Progenitor cell of endocrine pancreas (in vitro differentiated cells): ENCODE measurements at places on chromosomes 16 and 17. TPM values are rescaled to one million over a fixed set of nuclear protein-coding genes. Genes with fewer than 3 reads are reported as not detected.

The CIBAR2 gene
- 0.43 and 0.80 TPM in 2 replicates for total RNA-seq

DNA sequence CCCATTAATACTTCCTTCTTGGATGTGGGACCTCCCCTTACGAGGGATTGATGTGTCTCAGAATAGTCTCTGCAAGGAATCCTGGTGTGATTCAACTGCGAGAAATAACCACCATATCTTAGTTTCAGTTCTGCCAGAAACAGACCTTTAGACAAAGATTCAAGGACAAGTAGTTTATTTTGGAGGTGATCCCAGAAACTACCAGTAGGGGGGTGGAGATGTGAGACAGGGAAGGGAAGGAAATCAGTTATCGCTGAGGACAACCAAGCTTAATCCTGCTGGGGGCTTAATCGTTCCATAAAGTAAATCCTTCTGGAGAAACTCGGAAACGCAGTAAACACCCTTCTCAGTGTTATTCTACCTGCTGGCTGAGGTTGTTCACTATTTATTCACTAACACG is 5.0 kb upstream of the SDR42E1 start:
- DNase-seq, result no peak

- DNase-seq, result no peak
Measured at GRCh38 chr17:3502466-3502865, 26.7 kb downstream of the ASPA start.

- DNase-seq, result no peak
Measured at GRCh38 chr16:66596986-66597848, 7.3 kb upstream of the CMTM3 start.

DNA sequence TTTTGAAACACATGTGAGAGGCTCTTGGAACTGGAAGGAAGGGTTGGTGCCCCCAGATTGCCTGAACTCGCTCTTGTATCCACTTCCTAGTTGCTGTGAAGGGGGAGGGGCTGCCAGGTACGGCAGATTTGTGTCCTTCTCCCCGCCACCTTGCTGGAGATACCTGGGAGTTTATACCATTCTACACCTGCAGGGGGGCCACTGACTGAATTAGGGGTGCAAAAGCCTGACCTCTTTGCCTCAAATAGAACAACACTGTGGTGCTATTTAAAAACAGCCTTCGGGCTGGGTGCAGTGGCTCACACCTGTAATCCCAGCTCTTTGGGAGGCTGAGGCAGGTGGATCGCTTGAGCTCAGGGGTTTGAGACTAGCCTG is 35.1 kb upstream of the IL34 start:
- DNase-seq, result no peak

- no peak for DNase-seq
Measured at GRCh38 chr17:74740173-74740572, 3.1 kb downstream of the RAB37 start.

DNA sequence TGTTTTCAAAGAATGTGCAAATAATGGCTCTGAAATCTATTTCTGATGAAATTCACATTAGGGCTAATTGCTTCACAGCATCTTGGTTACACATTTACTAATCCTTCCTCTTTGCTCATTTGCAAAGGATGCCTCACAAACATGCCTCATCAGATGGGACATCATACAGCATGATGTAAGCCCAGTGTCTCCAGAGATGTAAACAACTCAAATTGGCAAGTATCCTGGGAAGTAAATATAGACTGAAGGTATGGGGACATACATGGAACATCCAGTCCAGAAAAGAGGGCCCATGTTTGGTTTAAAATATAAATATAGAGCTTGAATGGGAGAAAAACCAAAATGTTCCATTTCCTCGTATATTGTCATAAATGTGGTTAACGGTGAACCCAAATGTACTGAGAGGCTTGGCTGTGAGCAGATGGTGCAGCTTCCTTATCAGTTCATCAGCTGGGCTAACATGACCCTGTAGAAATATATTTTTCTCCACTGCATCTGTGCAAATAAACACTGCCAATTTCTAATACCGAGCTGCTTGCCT is 142.9 kb upstream of the NUDT7 start:
- no peak for DNase-seq

GRCh38 chr16:69413045-69413664 is 11.3 kb upstream of the CYB5B start:
- no peak for DNase-seq

The MMP28 gene
- 0.53 TPM in 1 of 2 replicates, not detected in the other for total RNA-seq

The CPPED1 gene
- 11.6 and 13.2 TPM in 2 replicates for total RNA-seq

The PIPOX gene
- total RNA-seq, result 4.3 and 5.3 TPM in 2 replicates

- no peak for DNase-seq
Measured at GRCh38 chr17:66379996-66380395, 77.6 kb downstream of the PRKCA start.

The IKZF3 gene
- not detected in 2 replicates for total RNA-seq

The RHOT1 gene
- 32.4 and 33.1 TPM in 2 replicates for total RNA-seq

The KRTAP9-2 gene
- total RNA-seq, result not detected in 2 replicates

DNA sequence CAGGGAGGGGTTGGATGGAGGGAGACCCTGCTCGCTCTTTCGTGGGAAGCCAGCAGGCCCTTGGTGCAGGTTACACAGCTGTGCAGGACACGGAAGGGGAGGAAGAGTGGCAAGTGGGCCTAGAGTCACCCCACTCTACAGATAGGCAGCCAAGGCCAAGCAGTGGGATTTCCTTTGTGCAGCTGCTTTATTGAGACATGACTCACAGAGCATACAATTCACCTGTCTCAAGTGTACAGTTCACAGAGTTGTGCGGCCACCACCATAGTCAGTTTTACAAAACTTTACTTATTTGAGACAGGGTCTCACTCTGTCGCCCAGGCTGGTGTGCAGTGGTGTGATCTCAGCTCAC is 91.2 kb upstream of the CIBAR2 start:
- DNase-seq, result no peak

DNA sequence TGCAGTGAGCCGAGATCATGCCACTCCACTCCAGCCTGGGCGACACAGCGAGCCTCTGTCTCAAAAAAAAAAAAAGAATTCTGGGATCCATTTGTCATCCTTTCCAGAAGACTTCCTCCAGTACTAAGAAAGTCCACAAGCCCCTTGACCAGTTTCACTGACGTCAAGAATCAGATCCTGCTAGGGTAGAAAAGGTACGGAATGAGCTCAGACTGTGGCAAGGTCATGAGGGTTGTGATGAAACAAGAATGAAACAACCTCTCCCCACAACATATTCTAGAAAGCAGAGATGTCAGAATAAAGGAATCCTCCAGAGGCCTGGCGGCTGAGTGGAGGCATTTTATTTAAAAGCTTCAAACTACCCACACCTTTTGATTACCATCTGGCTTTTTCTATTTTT is 29.9 kb downstream of the TRAF4 start:
- no peak for DNase-seq

The PABPN1L gene
- 0.46 TPM in 1 of 2 replicates, not detected in the other for total RNA-seq

DNA sequence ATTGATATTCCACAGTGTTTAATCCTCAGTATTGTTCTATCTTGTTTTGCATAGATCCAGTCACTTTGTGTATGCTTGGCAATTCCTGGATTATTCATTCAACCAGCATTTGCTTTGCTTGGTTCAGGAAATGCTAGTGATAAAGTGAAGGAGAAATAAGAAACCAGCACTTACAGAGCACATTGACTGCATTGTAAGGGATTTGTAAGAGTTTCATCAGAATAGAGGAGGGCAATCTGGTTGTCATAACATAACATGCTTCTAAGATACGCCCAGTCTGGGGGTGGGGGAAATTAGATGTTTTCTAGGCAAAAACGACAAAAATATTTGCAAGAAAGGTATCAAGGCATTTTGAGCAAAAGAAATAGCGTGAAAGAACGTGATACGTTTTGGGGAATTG is 40.4 kb downstream of the TNRC6A start:
- no peak for DNase-seq

The MT1G gene
- total RNA-seq, result 1.8 and 2.9 TPM in 2 replicates

- no peak for DNase-seq
Measured at GRCh38 chr16:50303041-50303604, 36.8 kb downstream of the ADCY7 start.

- DNase-seq, result no peak
Measured at GRCh38 chr17:57704448-57704847, 40.7 kb downstream of the CCDC182 start.

GRCh38 chr17:38687286-38687685 is 12.5 kb upstream of the EPOP start:
- DNase-seq, result no peak

DNA sequence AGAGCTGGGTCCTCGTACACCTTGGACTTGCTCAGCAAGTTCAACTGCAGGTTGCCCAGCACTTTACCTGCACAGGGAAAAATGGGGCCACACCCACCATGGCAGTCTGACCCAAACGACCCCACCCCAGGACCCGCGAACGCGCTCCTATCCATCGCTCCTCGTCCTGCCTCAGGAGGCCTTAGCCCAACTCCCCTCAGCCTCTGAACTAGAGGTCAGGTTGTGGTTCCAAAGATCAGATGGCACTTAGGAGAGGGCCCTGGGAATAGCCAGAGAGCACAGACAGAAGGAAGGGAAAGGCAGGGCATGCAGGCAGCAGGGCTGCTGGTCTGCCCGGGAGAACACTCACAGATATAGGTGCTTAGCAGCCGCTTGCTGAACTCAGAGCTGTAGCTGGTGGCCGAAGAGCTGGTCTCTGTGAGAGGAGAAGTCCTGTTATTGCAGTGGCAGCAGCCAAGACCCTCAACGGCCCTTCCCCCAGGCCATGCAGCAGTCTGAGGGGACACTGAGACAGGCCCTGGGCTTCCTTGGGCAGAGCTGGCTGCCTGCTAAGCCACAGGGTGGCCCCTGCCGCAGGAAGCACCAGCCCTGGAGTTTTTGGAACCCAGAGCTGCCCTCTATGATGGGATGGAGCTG is 6.9 kb downstream of the ZACN start:
- DNase-seq, result no peak

- DNase-seq, result no peak
Measured at GRCh38 chr16:59144841-59145240, 410.7 kb upstream of the GOT2 start.

The ACBD4 gene
- 14.1 and 15.7 TPM in 2 replicates for total RNA-seq

The CAMKK1 gene
- 3.3 and 3.6 TPM in 2 replicates for total RNA-seq

- no peak for DNase-seq
Measured at GRCh38 chr16:49605536-49606254, 232.1 kb downstream of the C16orf78 start.

DNA sequence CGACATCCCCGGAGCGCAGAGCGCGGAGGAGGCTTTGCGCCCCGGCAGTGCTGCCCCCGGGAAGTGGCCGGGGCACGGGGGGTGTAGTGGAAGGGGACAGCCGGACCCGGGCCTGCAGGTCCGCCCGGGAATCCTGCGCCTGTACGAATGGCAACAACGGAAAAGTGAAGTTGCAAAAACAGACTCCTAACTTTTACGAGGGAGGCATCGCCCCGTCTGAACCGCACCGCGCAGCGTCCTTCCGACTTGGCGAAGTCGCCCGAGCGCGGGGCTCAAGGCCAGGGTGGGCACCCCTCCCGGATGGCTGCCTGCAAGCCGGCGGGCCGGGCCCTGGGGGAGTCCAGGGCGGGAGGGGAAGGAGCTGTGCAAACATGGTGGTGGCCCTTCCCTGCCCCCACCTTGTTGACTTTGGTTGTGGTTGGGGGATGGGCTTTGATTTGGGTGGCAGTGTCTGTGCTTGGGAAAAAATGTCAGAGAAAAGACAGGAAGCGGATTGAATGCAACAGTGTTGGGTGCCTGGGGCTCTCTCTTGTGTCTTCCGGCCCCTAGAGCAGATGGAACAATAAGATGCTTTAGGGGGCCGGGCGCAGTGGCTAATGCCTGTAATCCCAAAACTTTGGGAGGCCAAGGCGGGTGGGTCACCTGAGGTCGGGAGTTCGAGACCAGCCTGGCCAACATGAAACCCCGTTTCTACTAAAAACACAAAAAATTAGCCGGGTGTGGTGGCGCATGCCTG is 675 bp downstream of the RNF213 start:
- DNase-seq, result peak; percentile 42

GRCh38 chr16:56856876-56857447 is 8.0 kb upstream of the SLC12A3 start:
- no peak for DNase-seq

The SLC5A11 gene
- 0.38 TPM in 1 of 2 replicates, not detected in the other for total RNA-seq

DNA sequence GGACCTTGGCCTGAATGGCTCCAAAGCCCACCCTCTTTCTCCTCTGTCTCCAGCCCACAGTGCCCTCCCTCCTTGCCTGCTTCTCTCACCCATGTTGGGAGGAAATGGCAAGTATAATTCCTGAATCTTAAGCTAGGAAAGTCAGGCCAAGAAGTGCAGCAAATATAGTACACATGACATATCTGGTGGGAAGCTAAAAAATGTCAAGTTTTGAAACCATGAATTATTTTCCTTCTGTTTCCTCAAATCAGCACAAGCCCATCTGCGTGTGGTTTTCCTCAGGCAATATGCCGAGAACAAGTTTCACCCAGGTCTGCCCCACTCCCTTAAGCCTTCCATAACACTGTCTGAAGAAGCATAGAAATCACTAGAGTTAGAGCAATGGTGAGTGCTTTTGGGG is 502.8 kb upstream of the CDH11 start:
- no peak for DNase-seq

DNA sequence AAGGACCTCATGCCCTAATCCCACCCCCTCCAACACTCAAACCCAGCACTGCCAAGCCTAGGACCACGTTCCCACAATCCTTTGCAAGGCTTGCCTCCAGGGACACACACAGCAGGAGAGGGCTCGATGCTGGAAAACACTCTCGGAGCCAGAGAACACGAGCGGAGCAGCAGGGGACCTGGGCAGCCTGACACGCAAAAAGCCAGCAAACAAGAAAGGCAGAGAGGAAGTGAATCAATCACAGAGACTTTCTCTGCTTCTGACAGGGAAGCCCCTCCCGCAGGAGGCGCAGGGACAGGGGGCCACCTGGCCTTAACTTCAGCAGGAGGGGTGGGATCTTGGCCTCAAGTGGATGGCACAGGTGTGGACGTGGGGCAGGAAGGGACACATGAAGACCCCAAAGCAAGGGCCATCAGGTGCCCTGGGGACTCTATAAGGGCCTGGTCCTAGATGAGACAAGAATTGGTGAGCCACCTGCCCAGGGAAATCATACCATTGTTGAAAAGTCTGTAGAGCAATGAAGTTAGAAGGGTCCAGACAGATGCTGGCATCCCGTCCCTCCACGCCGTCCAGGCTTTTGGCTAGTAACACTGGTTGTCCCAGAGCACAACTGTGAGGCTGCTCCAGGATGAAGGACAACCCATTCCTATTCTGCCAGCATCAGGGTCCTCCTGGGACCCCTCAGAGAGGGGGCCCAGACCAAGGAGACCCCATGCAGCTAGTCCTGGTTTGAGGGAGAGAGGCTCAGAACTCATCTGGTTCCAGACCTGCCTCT is 2.2 kb downstream of the SDK2 start:
- no peak for DNase-seq

GRCh38 chr17:32265192-32265923 is at the start of gene RHBDL3:
RHBDL3 (plus strand) TSS chr17:32265832; CDS start chr17:32266190, 358 bp downstream.
- no peak for DNase-seq

The VAT1L gene
- 0.67 and 1.1 TPM in 2 replicates for total RNA-seq
